Common myeloid progenitor, CD34-positive (primary cell): ENCODE measurements at places on chromosomes 3 and 15.
A peak's percentile ranks its signal among the peaks of the same experiment; 100 is the strongest.

GRCh38 chr3:13268120-13268519, 152.0 kb downstream of the NUP210 start:
- no peak for DNase-seq

DNA sequence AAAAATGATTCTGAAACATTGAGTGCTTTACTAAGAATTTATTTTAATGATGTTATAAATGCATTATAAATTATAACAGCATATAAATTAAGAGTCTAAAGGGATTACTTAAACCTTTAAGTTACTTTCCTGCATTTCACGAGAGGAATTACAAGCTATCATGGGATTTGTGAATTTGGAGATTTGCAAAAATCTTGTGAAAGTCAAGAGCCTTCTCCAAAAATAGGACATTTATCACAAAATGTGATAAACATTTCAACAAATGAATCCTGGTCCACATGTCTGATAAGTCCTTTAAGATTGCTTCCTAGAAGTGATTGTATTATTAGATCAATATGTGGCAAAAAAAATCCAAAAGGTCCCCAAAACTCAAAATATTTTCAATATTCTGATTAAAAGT, 154.5 kb downstream of the ATP8B4 start:
- no peak for DNase-seq

DNA sequence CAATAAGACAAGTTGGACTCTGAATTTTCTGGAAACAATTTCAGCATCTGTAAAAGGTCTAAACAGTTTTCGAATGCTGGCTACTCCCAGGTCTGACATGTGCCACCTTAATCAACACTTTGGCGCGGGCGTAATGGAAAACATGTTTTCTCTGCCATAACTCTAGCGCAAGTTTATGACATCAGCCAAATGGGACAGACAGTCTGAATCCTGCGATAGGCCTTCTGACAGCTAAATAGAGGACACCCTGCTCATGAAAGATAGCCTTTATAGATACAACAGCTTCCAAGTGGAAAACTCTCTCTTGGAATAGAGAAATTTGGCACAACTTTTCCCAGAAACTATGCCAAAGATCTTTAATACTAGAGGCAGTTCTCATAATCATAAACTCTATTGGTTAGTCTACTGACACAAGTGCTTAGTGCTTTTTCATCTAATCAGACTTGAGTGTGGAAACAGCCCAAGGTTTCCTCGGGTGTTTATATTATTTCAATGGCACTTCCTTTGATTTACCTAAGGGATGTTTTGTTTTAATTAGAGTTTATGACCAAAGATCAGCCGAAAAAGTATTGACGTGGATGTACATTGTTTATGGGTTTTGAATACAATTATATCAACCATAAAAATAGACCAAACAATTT, 120.1 kb upstream of the DPH6 start:
- DNase-seq: no peak

- no peak for DNase-seq
Measured at GRCh38 chr3:194998948-194999347, 272.0 kb downstream of the XXYLT1 start.

DNA sequence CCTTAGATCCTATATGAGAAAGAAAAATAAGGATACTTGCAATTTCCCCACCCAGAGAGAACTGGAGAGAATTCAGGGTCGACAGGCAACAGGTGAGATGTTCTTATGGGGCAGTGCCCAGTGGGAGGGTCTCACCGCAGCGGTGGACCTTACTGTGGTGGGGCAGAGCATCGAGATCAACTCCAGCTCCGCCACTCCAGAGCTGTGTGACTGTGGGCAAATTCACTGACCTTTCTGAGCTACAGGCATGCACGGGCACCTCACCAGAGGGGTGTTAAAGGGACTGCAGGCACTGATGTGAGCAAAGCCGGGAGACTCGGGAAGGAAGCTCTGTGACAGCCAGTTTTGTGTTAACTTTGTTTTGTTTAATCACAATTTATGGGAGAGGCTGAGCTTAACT, 30.9 kb downstream of the RGMA start:
- no peak for DNase-seq

- DNase-seq: no peak
Measured at GRCh38 chr3:161073181-161073580, 32.0 kb downstream of the B3GALNT1 start.

DNA sequence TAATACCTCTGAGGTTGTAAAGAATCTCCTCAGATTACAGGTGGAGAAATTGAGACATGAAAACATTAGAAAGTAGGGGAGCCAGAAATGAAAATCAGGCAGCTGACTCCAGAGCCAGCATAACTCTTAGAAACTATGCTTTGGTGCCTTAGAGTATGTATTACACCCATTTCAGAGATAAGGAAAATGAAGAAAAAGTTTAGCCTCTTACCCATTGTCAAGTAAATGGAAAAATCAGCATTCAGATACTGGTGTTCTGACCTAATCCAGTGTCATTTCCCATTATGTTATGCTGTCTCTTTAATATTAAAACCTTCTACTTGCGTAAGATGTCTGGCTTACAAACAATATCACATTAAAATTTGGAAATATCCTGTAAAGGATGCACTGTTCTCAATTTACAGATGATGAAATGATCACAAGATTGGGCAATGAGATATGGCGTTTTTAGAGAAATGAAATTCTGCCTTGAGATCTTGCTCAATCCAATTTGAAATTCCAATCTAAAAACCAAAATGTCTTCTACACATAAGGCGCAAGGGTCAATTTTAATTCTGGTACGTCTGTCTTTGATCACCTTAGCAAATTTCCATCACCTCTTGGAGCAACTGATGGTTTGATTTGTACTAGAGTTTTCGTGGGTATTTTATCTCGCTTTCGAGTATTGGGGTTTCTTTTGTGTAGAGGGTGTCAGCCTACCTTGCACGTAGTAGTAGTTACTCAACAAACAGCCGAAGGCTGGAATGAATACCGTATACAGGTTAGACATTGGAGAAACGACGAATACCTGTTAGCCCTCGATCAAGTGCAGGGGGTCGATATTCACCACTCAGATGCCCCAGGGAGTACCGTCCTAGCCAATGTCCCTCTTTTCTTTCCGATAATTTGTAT, 902 bp upstream of the ZCWPW2 start:
- DNase-seq: no peak

- DNase-seq: peak; percentile 71
Measured at GRCh38 chr15:101003081-101003480, 83.9 kb downstream of the LRRK1 start.

DNA sequence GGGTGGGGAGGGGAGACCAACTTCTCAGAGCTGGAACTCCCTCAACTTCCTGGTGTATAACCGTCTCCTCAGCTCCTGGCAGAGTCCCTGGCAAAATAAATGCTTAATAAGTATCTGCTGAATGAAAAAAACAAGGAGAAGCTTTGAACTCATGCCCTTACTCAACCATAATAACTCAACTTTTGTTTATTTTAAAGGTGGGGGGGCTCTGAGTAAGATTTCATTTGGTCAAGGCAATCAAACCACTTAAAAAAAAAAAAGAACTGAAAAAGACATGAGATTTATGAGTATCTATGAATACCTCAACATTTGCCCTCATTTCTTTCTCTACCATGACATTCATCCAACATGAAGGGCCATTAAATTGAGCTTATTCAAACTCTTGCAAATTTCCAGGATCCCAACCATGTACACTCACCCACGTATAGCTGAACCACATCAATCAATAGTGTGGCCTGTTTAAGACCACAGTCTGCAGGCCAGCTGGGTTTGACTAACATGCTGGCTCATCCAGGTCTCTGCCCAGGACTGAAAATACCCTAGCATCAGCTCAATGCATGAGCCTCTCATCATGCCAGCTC, 157.9 kb downstream of the FOXP1 start:
- DNase-seq: no peak

GRCh38 chr3:100144255-100144866, 30.1 kb upstream of the FILIP1L start:
- peak; percentile 53 for DNase-seq

DNA sequence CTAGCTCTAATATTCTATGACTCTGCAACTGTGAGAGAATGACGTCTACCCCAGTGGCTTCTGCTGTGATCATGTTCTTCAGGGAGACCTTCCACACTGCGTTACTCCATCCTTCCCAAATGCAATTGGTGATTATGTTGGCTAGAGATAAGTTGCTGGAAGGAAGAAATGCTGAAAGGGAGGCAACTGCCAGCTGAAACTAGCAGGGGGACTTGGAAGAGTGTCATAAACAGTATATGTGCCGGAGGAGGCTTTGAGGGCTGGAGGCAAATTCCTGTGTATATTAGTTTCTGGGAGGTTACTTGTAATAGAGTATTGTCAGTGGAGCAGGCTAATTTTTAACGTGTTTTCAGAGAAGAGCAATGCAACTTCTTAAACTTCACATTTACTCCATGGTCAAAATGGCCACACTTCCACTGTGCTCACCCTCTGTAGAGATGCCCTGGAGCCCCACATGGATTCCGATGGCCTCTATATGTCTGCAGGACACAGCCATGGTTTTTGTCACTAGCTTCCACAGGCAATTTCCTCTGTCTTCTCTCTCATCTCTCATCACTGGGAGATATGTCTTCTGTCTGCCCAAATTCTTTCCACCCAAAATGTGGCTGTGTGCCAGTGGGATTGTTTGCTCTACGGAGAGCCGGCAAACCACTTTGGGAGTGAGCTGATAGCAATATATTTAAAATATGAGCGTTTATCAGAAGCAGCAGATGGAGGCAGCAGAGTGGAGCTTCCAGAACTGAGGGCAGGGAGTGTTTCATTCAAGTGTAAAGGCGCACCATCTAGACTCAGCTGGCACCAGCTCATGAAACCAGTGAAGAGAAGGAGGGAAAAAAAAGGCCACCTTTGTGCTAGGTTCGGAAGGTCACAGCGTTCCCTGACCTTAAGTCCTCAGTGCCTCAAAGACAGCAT, 13.3 kb upstream of the CD47 start:
- DNase-seq: peak; percentile 53

- DNase-seq: peak; percentile 27
Measured at GRCh38 chr15:56869573-56869972, 48.9 kb upstream of the TCF12 start.

- no peak for DNase-seq
Measured at GRCh38 chr3:190234621-190235020, 87.6 kb downstream of the CLDN1 start.

- no peak for DNase-seq
Measured at GRCh38 chr3:114363554-114364202, 69.8 kb downstream of the TIGIT start.

GRCh38 chr3:33426630-33427317, 13.4 kb downstream of the UBP1 start:
- no peak for DNase-seq

DNA sequence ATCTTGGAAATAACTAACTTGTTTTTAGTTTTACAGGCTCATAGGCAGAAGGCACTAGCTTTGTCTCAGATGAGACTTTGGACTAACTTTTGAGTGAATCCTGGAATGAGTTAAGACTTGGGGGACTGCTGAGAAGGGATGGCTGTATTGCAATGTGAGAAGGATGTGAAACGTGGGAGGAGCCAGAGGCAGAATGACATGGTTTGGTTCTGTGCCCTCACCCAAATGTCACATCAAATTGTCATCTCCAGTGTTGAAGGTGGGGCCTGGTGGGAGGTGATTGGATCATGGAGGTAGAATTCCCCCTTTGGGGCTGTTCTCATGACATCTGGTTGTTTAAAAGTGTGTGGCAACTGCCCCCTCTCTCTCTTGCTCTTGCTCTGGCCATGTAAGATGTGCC, 28.8 kb upstream of the CCDC50 start:
- no peak for DNase-seq

GRCh38 chr3:178083906-178084866, 452.1 kb upstream of the KCNMB2 start:
- peak; percentile 56 for DNase-seq

DNA sequence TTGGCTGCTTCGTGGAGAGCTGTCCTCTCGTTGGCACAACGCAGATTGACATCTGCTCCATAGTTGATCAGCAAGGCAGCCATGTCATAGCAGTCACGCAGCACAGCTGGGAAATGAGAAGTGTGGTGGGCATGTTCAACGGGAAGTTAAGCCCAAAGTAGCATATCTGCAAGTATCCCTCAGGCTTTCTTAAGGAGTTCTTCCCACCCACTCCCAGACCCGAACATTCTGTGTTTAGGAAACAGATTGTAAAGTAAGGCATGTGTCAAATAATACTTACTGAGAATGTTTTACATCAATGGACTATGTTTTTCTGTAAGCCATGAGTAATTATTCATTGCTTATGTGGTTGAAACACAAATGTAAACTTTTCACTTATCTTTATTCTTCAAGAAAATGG, 9.2 kb downstream of the ASB14 start:
- no peak for DNase-seq

DNA sequence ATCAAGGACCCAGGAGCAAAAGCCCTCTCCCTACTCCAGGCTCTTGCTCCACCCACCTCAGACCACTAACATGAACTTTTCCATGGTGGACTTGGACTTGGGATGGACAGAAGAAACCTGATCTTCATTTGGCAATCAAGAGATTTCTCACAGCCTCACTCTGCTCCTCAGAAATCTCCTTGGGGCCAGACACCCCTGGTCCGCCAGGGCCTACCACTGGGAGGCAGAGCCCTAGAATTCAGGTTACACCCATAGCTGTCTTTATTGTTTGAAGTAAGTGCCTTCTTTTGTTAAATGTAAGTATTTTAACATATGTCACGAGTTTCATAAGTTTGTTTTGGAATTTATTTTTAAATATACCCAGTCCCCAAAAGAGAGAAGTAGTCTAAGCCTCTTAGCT, 13.2 kb downstream of the SHF start:
- DNase-seq: no peak

DNA sequence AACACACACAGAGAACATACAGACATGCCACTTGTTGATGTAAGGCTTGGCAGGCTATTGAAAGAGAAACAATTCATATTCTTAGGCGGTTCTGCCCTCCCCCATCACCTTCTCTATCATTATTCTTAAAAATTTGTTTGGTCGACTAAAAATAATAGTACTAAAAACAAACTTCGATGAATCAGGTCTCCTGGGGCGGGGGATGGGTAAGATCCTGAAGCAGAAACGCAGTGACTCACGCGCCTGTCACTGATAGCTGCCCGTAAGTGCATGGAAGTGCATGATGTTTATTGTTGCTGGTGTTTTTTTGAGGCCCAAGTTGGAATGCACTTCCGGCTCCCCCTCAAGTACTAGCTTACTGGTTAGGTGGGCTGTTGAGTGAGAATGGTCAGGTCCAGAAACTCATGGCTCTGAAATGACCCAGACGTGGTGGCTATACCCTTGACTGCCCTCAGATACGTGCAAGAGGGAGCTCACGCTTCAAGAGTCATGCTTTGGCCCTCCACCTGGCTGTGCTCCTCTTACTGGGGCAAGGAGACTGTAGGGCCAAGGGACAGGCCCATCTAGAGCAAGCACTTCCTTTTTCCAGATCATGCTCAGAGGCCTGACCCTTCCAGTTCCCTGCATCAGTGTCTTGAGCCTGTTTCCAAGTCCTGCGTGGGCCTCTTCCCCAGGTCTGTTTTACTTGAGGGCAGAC, 10.9 kb downstream of the SMAD3 start:
- DNase-seq: no peak

GRCh38 chr15:57221134-57221533, 155.2 kb upstream of the CGNL1 start:
- DNase-seq: no peak

- no peak for DNase-seq
Measured at GRCh38 chr15:38876211-38876610, 311.6 kb upstream of the RASGRP1 start.
